G401 (cell line): ENCODE measurements at places on chromosomes 12 and 14.

DNA sequence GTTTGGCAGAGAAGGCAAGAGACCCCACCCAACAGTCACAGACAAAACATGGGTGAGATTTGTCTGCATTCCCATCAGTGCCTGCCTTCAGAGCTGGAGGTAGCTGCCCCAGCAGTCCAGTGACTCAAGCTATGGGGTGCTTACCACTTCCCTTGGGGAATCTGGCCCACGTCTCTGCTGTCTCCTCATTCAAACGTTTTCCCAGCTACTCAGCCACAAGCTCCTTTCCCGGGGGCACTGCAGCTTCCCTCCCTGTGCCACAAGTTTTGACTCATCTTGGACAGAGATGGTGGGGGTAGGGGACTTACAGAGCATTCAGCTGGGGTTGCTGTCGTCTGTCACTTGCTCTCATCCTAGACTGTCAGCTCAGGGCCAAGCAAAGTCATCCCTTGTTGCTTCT is 66.6 kb downstream of the FBXL14 start:
- DNase-seq, result no peak

DNA sequence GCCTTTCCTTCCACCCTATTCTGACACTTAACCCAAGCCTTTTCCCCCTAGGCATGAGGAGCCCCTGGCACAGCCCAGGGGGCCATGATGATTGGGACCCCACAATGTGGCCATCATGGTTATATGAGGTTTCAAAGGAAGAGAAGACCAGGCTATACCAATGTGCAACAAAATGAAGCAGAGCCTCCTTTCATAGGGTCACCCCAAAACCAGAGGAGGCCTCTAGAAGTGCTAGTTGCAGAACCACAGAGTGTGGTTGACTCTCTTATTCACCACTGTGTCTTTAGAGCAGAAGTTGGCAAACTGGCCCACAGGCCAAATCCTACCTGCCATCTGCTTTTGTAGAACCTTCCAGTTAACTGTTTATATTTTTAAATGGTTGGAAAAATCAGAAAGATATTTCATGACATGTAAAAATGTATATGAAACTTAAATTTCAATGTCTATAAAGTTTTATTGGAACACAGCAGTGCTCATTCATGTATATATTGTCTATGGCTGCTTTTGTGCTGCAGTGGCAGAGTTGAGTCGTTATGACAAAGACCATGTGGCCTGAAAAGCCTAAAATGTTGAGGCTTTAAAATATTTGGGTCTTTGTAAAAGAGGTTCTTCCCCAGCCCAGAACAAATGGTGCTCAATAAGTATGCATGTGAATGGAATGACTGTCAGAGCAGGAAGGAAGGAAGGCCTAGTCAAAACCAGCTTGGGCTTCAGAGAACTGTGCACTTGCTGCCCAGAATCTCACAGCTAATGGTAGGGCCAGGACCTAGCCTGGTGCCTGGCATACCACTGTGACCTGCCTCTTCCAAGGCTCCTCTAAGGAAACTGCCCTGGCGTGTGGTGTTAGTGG is 49.2 kb downstream of the SUSD6 start:
- DNase-seq, result no peak

DNA sequence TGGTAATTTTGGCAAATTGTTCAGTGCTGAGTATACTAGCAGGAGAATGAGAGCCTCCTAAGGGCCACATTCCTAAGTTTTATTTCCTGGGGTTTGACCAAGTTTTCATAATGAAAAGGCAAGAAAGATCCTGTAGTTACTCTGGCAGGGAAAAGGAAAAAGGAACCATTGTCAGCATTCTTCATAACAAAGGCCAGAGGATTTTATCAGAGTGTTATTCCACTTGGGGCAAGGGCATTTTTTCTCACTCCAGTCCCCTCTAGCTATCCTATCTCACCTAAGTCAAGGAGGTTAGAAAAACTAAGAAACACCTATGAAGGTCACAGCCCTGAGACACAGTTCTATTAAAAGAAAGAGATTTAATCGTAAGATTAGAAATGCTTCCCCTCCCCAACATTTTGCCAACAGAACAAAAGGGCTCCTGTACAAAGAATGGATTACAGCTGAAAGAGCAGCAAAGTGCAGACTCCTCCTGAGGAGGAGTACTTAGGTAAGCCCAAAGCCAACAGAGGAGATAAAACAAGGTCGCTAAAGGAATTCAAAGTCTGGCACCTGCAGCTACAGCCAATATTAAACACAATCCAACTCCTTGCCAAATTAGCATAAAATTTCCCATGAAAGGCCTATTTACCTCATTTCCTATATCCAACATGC is 162.4 kb downstream of the GALC start:
- no peak for DNase-seq

- DNase-seq, result no peak
These were observed 97.1 kb downstream of the SLC38A6 start for GRCh38 chr14:61077951-61078720.

DNA sequence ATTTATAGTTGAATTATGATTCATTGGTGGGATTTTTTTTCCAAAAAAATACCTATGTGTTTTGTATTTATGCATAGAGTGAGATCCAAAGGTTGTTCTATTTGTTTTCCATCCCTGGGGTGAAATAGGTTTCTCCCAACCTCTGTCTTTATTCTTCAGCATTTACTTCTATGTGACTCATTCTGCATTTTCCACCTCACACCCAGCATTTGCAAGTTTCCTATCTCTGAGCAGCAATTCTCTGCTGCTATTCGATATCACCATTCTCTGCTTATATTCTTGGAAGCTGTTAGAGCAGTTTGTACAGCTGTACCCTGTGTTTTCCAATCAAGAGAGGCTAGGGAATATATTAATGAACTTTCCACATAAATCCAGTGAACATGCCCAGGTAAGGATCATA is 538.9 kb downstream of the SNAPC1 start:
- no peak for DNase-seq

DNA sequence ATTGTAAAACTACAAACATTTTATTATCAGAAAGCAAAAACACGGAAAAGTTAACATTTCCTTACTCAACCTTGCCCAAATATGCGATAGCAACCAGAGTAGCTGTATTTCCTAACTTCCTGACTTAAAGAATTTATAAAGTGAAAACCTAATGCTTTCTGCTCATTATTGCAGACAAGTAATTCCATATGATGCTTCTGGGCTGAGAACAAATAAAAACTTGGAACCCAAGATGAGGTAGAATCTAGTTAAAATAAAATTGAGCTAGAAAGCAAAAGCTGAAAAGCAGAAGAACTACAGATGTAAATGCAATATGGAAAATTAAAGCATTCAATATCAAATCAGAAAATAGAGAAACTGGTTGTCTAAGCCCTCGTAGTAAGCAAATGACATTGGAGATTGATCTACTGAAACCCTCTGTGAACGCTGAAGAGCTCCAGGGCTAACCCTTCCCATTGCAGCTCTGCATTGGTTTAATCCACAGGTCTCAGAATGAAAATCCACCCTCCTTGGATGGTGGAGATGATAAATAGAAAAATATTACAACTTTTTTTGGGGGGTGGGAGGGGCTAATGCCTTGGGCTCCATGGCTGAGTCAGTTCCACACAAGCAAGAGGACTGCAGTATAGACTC is 40.7 kb downstream of the CORO1C start:
- no peak for DNase-seq

- no peak for DNase-seq
These were observed 7.3 kb upstream of the FAM222A start for GRCh38 chr12:109706398-109706746.

GRCh38 chr14:59086241-59086882 is 102.1 kb upstream of the DAAM1 start:
- no peak for DNase-seq

DNA sequence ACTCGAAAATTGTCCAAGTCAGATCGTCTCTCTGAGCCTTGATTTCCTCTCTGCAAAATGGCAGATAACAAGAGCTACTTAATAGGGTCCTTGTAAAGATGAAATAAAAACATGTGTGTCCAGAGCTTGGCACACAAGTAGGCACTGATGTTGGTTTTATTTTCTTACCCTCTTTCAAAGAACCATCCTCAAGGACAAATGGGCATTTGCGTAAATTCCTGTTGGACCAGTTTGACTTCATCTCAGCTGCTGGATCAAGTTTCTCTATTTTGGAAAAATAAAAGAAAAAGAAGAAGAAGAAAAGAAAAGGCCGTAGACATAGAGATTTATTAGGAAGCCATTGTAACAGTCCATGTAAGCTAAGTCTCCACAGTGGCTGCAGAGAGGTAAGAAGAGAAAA is 47.2 kb downstream of the MAP1LC3B2 start:
- DNase-seq, result no peak

DNA sequence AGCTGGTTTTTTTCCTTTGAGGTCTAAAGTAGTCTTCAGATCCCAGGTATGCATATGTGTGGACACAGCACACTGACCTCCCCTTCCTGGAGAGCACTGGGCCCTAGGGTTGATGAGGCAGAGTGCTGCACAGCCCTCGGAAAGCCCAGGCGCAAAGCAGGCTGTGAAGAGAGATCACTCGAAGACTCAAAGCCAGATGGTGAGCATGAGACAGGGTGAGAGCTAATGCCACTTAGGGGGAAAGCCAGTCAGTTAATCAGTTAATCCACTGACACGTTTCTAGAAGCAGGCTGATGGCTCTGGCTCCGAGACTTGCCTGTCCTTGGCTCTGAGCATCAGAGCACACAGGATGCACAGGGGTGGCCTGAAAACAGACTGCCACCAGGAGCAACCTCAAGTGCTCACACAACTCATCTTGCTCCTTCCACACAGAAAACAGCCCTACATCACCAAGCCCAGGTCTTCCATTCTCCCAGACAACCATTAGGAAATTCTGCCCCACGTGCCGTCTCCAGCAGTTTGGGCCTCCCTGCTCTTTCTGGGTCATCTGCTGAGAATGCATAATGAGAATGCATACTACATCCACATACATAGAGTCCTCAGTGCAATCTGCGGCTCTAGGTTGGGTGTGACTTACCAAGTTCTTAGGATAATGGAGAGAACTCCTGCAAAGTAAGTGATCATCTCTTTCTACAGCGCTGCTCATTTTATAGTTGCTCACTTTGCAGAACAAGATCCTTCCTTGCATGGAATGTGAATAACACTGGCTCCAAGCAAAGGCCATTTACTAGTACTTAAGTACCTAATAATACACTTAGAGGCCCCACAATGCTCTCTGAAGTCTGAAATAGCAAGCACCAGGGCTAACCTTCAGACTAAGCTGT is 12.0 kb downstream of the AQP6 start:
- peak; percentile 37 for DNase-seq

DNA sequence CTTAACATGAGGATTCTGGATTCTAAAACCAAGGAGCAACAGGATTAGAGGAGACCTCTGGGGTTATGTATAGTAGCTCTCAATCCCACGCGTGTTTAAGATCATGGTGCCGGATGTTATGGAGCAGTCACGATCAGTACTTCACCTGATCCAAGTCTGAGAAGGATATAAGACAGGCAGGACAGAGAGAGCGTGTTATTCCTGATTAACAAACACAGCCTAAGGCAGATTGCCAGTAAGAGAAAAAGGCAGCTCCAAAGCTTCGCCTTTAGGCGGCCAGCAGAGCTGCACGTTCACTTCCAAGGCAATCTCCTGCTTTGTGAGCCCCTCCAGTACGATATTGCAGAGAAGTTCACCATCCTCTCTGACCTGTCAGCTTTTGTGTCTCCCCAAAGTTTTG is 5.5 kb downstream of the SETD3 start:
- DNase-seq, result no peak

GRCh38 chr14:37139710-37140109 is 32.7 kb downstream of the SLC25A21 start:
- DNase-seq, result no peak

DNA sequence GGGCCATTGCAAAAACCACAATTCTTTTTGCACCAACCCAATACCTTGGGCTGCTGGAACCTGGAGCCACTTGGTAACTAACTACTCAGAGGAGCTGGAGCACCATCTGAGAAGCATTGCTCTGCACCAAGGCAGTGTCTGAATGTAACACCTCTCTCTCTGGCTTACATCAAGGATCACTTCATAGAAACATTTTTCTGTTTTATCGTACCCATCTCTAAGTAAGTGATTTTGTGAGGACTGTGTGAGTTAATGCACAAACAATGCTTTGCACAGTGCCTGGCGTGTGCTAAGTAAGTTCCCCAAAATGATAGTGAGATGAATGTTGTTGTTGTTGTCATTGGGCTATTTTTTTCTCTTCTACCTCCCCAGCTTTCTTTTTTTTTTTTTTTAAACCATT is 111.4 kb downstream of the ADCK1 start:
- DNase-seq, result no peak

GRCh38 chr12:13435235-13435933 is 238.9 kb downstream of the EMP1 start:
- DNase-seq, result no peak

DNA sequence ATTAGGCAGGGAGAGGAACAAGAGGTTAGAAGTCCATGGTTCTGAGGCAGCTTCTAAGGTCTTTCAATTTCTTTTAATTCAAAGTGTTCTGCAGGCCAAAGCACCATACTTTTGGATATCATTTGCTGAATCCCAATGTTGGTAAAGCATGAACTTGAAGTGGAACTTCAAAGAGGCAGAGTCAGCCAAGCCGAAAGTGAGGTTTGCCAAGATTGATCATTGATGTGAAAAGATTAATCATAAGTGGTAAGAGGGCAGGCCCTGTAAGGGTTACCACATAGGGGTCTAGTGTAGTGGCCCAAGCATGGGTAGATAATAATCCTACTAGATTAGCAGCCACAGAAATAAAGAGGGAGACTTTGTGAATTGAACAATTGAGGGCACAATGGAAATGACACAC is 191.7 kb upstream of the DIO2 start:
- DNase-seq, result no peak

DNA sequence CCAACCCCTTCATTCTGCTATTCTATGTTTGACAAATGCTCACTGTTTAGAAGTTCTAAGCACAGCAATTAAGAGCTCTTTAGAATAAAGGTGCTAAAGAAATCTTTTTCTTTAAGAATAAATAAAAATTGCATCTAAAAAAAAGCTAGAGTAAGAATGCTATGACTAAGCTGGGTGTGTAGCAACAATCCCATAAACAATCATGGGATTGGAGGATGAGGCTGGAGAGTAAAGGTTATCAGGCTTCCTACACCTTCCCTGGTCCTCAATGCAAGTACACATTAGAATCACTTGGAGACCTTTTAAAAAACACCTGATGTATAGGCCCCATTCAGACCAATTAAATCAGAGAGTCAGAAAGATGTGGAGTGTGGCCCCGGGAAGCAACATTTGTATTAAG is 88.3 kb downstream of the CIT start:
- no peak for DNase-seq

DNA sequence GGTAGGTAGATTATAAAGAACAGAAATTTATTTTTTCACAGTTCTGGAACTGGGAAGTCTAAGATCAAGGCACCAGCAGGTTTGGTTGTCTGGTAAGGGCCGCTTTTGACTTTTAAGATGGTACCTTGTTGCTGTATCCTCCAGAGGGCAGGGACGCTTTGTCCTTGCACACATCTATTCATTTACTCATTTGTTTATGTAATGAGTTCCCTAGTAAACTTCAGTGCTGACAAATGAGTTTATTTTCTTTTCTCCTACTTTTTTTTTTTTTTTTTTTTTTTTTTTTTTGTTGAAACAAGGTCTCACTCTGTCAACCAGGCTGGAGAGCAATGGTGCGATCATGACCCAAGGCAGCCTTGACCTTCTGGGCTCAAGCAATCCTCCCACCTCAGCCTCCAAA is 195.7 kb downstream of the FBXL14 start:
- no peak for DNase-seq

GRCh38 chr12:122062832-122063693 is 15.5 kb upstream of the MLXIP start:
- DNase-seq, result no peak

GRCh38 chr14:99099051-99099787 is 172.8 kb downstream of the BCL11B start:
- no peak for DNase-seq
